ENCODE measurements at places on chromosomes 5 and 9.

GRCh38 chr5:17184588-17184987 is 32.8 kb upstream of the BASP1 start:
- peak; percentile 23 for DNase-seq

GRCh38 chr5:132180134-132180745 is 47.4 kb downstream of the P4HA2 start:
- DNase-seq, result peak; percentile 82

GRCh38 chr9:127953768-127954505 is 16.3 kb upstream of the DPM2 start:
- DNase-seq, result no peak

- no peak for DNase-seq
Observed at GRCh38 chr5:134132372-134133187, 18.1 kb downstream of the TCF7 start.

- DNase-seq, result peak; percentile 22
Observed at GRCh38 chr9:78559449-78559885, 262.5 kb downstream of the PSAT1 start.

- DNase-seq, result no peak
Observed at GRCh38 chr9:111272581-111272980, 57.4 kb downstream of the OR2K2 start.

GRCh38 chr5:149632311-149633251 is 51.3 kb downstream of the ARHGEF37 start:
- DNase-seq, result peak; percentile 80

DNA sequence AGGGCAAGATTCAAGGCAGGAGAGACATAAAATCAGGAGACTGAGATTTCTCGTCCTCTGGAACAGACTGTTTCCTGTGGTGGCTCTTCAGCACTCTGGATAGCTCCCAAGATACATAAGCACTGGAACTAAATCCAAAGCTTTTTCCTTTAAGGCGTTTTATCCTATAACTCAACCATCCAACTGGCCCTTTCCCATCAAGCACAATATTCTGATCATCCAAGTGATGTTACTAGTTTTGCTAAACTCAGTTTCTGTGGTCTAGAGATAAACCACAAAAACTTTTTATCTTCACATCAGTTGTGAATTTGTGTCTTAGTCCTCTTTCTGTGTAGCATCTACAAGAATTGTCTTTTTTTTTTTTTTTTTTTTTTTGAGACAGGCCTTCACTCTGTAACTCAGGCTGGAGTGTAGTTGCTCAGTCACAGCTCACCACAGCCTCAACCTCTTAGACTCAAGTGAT is 299.4 kb downstream of the COX7C start:
- DNase-seq, result peak; percentile 61

DNA sequence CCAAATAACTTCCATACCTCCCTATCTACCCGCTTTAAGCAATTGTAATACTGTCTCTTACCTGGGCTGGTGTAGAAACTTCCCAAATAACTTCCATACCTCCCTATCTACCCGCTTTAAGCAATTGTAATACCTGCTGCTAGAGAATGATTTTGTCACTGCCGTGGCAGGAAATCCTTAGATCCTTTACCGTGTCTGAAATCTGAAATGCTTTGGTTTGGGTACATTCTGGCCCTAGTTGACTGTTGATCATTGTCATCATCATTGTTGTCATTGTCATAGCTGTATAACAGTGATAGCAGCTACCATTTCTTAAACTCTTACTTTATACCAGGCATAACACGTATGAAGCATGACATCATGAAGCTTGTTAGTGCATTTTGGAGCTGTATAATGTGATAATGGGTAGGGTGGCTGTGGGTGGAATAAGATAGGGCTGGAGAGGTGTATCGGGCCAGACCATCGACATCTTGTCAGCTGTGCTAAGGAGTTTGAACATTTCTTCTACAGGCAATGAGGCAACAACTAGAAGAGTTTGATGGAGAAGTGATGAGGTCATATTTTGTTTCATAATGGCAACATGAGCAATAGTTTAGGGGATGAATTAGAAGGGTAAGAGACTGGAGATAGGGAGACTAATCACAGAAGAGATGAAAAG is 15.7 kb downstream of the PIP5K1B start:
- DNase-seq, result no peak

GRCh38 chr9:112121633-112122032 is 53.5 kb downstream of the SUSD1 start:
- DNase-seq, result no peak

DNA sequence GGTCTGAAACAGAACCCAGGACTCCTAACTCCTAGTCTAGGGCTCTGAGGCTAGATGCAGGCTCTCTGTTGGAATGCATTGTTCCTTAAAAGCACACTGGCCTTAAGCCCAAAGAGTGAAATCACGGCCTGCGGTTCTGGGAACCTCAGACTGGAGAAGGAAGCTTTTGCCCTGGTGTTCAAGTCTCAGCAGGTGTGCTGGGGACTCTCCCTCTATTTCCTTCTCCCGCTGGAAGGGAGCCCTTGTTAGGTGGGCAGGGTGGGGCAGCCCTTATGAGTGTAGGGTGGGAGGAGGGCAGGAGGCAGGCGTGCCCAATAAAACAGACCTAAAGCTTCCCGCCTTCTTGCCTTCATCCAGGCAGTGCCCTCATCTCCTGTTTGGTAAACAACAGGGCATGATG is 1.8 kb upstream of the PPARGC1B start:
- no peak for DNase-seq

- DNase-seq, result peak; percentile 76
Observed at GRCh38 chr9:91896513-91897121, 53.4 kb downstream of the ROR2 start.

DNA sequence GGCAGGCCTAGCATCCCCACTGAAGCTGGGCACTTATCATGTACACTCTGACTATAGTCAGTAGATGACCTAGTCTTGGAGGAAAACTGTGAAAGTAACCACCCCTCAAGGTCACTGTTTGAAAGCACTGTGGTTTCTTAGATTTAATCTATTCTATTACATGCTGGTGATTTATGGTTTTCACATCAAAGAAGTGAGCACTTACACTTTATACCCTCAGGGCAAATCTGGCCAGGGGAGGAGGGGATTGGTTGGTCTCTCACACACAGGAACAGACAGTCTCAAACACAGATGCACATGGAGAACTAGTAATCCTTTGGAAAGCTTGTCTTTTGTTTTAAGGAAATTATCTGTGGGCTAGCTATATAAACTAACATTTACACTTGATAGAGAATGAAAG is 17.9 kb upstream of the SPIN1 start:
- DNase-seq, result no peak

- DNase-seq, result peak; percentile 45
Observed at GRCh38 chr9:128022886-128023285, 42.1 kb upstream of the EEIG1 start.

- no peak for DNase-seq
Observed at GRCh38 chr5:140927228-140927573, 1.1 kb downstream of the PCDHAC1 start.

DNA sequence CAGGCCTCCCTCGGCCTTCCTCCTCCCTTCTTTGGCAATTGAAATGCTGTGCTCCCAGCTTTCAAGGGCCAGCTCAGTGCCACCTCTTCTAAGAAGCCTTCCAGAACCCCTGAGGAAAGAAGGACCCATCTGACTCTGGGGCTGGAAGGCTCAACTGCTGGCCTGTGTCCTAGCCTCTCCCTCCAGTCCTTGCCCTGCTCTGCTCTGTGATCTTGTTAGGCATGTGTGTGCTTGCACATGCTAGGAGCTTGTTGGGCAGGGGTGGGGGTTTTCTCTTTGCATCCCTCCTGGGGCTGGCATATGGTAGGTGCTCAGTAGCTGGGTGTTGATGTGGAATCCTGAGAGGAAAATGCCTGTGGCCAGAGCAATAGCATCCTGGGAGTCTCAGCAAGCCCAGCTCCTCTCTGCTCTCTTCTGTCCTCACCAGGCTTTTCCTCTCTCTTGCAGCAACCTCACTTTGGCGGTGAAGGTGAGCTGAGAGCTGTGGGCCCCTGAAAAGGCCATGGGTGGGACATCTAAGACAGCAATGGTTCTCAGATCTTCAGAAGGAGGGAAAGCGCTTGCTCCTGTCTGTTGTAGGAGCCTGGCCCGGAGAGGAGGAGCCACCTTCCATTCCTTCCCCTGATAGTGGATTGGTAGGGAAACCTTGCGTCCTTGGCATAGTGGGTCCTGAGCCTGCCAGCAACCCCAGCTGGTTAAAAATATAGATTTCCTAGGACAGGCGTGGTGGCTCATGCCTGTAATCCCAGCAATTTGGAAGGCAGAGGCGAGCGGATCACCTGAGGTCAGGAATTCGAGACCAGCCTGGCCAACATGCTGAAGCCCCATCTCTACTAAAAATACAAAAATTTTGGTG is 9.9 kb downstream of the DOLK start:
- DNase-seq, result no peak

GRCh38 chr9:114216976-114217375 is 61.6 kb downstream of the COL27A1 start:
- DNase-seq, result no peak

GRCh38 chr5:94425396-94425795 is 193.0 kb downstream of the KIAA0825 start:
- DNase-seq, result no peak

- no peak for DNase-seq
Observed at GRCh38 chr9:121538221-121538620, 38.6 kb upstream of the GGTA1 start.

DNA sequence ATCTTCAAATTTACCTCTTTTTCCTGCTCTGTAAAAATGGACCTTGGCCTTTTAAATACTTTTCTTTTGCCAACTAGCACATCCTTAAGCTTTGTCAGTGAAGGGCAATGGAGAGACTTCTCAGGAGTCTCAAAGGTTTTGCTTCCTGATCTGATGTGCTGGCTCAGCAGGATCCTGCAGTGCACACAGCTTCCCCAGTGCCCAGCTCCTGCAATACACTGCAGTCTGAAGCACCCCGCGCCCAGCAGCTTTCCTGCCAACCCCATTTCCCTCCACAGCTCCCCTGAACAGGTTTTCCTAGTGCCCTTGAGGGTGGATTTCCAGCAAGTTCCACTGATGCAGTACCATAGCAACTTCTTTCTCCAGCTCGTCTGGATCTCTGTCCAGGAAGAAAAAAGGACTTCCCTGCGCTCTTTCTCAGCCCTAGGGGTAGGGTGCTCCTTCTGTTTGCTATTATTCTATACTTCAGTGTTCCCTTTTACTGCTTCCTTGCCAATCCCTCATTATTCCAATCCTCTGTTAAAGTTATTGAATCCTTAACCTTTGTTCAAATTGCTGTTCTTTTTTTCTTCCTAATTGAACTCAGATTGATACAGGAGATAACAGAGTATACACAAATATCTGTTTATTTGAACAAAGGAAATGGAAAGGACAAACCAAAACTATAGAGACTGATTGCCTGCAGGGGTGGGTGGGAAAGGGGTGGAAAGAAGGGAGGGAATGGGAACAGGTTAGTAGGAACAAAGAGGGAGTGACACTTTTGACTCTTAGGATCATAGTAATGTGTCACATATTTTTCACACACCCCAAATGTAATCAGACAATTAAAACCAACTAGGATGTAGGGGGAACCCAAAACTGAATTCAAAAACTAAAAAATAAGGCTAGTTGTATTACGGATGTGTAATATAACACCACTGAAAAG is 8.5 kb downstream of the SNAPC3 start:
- DNase-seq, result no peak

DNA sequence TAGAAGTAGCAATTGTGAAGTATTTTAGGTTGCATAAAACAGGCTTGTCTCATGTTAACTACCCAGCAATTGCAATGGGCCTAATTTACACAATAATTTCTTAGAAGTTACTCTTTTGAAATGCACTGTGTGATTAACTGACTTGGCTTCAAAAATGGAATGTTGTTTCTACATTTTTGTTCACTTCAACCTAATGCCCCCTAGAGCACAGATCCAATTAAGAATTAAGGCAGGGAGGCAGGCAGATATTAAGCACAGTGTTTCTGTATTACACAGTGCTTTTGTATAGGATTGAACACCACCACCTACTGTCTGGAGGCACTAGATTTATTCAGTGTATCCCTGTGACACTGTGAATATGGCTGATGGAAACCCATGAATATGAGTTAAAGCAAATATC is 302.1 kb downstream of the FBXL17 start:
- DNase-seq, result no peak

DNA sequence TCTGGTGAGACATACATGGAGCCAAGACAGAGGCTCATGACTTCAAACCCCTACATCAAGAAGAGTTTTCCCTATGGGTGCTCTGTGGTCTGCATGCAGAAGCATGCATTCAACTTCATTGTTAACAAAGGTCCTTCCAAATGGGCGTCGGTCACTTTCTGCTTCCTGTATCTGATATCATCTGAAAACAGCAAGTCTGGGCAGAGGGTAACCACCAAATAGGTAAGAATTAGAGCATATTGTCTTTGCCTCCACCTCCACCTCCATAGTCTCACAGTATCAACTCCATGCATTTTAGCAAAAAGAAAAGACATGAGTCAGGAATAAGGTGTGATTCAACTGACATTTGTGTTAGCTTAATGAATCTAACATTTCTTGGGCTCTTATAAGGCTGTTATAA is 462.9 kb downstream of the DMRT2 start:
- no peak for DNase-seq

GRCh38 chr5:180143656-180144364 is 65.2 kb downstream of the RASGEF1C start:
- no peak for DNase-seq

GRCh38 chr5:110269478-110270142 is 456.9 kb downstream of the TMEM232 start:
- no peak for DNase-seq

- peak; percentile 19 for DNase-seq
Observed at GRCh38 chr5:107915176-107915812, 244.6 kb upstream of the EFNA5 start.

DNA sequence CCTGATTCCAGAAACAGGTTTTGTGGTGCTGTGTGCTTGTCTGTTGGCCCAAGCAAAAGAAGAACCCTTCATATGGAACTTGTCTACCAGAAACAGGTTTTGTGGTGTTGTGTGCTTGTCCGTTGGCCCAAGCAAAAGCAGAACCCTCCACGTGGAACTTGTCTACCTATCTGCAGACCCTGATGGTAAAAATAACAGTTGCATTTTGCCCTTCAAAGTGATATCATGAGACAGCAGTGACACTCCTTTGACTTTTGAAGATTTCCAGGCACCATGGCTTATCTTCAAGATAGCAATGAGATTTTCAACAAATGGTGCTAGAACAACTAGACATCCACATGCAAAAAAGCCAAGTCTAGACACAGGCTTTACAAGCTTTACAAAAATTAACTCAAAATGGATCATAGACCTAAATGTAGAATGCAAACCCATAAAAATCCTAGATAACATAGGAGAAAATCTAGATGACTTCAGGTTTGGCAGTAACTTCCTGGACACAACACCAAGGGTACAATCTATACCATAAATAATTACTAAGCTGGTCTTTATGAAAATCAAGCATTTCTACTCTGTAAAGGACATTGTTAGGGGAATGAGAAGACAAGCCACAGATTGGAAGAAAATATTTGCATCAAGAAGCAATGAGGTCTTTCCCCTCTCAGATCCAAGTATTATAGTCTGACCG is 16.8 kb downstream of the MACROH2A1 start:
- DNase-seq, result no peak

GRCh38 chr5:44707721-44708120 is 101.0 kb upstream of the MRPS30 start:
- no peak for DNase-seq

DNA sequence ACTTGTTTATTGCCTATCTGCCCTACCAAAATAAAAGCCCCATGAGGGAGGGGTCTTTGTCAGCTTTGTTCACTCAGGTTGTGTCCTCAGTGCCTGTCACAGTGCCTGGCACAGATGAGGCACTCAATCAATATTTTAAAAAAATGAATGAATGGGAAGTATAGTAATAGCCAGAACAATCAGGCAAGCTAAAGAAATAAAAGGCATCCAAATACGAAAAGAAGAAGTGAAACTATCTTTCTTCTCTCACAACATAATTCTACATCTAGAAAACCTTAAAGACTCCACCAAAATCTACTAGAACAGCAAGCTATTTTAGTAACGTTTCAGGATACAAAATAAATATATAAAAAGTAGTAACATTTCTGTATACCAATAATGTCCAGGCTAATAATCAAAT is 37.8 kb upstream of the C5orf63 start:
- DNase-seq, result no peak
